ENCODE measurements at places on chromosomes 11 and 22.

DNA sequence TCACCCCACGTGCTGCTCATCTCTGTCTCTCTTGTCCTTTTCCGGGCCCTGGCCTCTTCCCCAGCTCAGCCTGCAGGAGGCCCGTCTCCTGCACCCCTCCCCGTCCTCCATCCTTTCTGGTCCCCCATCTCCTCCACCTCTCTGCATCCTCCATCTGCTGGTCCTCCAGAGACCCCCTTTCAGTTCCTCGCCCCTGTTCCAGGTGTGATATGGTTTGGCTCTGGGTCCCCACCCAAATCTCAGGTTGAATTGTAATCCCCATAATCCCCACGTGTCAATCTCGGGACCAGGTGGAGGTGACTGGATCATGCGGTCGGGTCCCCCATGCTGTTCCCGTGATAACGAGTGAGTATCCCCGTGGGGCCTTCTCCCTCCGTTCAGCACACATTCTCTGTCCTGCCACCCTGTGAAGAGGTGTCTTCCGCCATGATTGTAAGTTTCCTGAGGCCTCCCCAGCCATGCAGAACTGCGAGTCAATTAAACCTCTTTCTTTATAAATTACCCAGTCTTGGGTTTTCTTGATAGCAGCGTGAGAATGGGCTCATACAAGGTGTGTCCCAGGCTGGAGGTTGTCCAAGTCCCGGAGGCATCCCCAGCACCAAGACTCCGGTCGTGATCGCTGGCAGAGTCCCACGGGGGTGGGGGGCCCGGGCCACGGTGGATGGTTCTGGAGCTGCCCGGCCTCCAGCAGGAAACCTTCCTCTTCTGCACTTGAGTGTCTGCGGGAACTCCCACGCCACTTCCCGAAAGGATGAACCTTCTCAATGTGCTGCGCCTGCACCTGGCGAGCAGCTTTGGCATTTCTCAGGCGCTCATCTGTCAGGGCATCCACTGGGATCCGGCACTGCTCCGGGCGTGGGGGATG is 29.0 kb upstream of the TOLLIP start:
- DNase-seq: no peak

DNA sequence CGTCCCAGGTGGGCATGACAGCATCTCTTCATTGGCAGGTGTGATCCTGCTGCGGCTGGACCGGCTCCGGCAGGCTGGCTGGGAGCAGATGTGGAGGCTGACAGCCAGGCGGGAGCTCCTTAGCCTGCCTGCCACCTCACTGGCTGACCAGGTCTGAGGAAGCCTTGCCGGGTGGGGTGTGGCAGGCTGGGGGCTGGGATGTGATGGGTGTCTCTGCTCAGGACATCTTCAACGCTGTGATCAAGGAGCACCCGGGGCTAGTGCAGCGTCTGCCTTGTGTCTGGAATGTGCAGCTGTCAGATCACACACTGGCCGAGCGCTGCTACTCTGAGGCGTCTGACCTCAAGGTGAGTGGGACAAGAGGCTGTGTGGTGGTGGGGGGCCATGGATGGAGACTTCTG is 3.5 kb downstream of the LARGE2 start:
- no peak for DNase-seq

DNA sequence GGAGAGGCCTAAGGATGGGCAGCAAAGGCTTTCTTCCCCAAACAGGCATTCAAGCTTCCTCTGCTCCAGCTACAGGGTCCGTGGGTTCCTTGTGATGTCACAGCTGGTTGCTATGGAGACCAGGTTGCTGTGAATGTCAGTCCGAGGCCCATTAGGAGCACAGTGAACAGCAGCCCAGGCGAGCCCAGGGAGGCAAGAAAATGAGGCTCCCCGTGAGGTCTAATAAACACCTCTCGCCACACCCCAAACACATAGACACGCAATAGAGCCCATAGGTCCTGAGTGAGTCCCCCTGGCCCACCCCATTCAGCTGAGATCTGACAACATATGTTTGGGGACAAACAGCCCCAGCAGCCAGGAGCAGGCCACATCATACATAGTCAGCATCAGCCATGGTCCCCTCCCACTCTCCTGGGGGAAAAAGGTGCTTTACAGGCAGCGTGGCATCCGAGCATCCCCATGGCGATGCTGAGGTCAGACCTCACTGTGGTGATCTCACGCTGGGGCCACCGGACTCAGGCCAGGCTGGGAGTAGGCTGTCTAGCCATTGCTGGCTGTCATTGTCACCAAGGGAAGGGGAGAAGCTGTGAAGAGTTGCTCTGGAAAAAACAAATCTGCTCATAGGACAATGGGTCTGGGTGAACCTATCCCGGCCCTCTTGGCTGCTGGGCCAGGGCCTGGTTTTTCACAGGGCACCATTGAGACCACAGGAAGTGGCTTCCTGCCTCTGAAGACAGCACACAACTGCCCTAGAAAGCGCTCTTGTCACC is 23.1 kb upstream of the TP53I11 start:
- no peak for DNase-seq

- no peak for DNase-seq
These were observed 444 bp downstream of the CWF19L2 start for GRCh38 chr11:107457205-107457557.

DNA sequence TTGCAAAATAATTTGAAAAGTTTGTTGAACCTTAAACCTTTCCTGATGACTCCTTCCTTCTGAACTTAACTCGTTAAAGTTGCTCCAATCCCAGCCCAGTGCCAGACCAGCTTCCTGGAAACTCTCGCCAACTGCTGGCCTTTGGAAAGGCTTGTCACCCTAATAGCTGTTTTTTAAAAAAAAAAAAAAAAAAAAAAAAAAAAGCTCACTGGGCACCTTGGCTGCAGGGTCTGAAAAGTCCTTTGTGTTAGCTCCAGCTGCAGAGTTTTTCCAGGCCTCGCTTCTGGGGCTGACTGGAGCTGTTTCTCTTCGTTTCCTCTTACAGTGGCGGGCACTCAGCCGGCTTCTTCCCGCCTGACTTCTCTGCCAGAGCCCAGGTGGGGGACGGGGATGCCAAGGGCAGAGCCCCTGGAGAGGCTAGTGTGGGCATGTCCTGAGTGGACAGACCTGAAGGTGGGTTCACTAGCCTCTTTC is 25.1 kb downstream of the KCNQ1OT1 start:
- no peak for DNase-seq

DNA sequence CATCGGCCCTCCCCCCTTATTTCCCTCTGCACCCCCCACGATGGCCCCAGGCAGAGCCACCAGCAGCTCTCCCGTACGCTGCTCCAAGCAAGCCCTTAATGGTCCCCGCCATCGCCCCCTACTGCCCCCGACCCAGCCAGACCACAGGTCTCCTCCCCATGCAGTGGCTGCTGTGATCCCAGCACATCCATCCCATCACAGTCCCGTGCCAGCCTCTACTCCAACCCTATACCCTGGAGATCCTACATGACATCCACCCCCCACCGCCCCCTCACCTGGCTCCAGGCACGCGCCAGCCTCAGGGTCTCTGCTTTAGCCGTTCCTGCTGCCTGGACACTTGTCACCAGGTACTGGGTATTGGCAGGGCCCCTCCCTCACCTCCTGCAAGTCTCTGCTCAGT is 85.8 kb upstream of the RTL6 start:
- no peak for DNase-seq

DNA sequence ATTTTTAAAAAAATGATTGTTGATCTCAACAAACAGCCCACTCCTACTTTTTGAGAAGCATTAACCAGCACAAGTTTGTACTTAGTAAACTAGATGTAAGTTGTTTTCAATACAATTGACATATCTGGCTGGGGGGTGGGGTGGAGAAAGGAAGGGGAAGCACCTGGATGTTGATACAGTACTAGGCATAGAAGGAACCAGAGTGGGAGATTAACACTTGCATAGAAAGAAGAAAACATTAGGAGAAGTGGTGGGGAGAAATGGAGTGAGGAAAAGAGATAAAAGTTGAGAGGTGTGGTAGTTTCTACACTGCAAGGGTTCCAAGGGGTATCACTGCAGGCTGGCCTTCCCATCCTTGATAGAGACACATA is 10.6 kb upstream of the GAB2 start:
- DNase-seq: no peak

DNA sequence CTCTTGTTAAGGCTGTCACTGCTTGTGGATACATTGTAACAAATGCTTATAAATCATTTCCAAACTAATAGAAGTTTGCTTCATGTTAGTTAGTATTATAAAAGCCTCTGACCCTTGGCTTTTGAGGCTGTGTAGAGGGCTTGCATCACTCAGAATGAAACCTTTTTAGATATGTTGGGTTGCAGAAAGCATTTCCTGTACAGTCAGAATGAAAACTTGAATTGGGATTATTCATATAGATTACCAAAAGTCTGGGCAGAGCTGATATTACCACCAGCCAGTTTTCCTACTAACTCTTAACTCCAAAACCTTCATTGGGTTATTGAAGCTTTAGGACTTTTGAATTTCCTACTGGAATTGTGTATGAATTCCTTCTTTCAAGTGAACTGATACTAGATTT is 12.0 kb downstream of the KMT2A start:
- no peak for DNase-seq

DNA sequence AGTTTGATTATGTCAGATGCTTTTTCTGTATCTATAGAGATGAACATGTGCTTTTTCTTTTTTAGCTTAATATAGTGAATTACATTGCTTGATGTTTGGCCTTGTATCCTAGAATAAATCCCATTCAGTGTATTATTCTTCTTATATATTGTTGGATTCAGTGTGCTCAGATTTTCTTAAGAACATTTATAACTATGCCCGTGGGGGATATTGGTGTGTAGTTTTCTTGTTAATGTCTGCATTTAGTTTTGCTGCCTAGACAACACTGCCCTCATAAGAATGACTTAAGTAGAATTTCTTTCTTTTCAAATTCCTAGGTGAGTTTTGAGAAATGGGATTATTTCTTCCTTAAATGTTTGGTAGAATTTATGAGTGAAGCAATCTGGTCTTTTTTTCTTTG is 98.5 kb downstream of the TMEM135 start:
- DNase-seq: no peak

- DNase-seq: no peak
These were observed 51.7 kb downstream of the ZBTB16 start for GRCh38 chr11:114110952-114111947.

DNA sequence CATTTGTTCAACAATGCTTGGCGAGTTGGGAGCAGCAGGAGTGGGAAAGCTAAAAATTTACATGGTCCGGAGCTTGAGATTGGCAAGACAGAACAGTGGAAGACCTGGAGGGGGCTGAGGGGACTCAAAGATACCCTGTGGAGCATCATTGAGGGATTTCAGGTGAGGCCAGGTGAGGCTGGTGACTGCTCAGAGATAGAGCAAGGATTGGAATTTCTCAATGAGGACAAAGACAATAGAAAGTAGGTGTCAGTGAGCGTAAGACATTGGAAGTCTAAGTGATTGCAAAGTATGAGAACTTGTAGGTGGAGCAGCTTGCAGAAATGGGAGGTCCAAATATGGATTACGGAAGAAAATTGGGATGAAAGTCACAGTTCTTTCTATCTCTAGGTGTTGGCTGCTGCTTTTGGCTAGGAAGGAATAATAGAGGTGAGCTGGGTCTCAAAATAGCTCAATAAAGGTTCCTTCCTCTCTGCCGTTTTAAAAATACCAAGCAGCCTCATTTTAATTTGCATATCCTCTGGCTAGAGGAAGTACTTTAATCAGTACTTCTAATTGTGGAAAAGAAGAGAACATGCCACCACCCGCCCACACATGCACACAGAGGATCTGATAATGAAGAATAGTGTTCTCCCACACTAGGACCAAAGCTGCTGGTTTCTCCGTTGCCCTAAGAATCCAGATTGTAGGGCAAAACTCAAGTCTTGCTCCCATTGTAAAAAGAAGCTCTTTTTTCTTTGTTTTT is 41.8 kb upstream of the SORL1-AS1 start:
- no peak for DNase-seq

DNA sequence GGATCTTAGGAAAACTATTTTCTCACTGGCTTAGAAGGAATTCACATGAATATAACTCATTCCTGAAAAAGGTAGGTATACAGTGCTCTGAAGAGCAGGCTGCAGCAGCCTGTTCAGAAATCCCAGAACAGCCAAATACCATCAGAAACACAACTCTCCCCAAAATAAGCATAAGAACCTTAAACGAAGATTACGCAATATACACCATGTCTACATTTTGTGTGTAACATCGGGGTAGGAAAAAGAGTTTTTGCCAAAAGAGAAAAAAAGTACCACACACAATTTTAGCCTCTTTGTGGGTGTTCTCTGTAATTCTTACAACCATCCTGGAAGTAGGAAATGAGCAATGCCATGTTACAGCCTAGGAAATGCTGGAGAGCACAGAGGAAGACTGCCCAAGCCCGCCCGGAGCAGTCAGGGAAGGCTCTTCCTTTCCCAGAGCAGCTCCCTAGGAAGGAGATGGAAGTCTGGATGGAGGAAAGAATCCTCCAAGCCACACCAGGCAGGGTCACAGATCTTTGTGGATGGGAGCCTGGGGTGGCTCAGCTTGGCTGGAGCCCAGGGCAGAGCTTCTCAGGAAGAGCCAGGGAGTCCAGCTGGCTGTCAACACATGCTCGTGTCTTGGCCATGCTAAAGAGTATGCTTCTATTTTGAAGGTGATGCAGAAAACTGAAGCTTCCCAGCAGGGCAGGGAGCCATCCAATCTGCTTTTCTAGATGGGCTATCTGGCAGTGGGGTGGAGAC is 49.7 kb upstream of the ARFGAP3 start:
- DNase-seq: no peak

DNA sequence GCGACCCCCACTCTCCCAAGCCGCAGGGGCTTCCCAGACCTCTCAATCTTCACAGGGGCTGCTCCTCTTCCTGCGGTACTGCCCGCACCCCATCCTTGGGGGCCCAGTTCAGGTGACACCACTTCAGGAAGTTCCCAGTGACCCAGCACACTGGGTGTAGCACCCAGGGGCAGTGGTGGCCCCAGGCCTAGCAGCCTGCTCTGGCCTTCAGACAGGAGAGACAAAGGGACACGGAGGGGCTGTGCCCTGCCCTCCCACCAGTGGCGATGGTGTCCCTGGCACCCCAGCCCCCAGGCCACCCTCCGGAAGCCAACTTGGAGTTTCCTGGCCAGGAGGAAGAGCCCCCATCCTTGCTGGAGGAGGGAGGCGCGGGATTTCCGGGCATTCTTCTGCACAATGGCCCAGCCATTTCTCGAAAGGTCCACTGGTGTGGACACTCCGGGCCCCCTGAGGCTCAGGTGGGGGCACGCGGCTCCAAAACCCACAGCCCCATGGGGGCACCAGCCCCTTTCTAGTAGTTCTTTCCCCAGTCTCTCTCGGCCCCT is 978 bp upstream of the CLDN5 start:
- no peak for DNase-seq

DNA sequence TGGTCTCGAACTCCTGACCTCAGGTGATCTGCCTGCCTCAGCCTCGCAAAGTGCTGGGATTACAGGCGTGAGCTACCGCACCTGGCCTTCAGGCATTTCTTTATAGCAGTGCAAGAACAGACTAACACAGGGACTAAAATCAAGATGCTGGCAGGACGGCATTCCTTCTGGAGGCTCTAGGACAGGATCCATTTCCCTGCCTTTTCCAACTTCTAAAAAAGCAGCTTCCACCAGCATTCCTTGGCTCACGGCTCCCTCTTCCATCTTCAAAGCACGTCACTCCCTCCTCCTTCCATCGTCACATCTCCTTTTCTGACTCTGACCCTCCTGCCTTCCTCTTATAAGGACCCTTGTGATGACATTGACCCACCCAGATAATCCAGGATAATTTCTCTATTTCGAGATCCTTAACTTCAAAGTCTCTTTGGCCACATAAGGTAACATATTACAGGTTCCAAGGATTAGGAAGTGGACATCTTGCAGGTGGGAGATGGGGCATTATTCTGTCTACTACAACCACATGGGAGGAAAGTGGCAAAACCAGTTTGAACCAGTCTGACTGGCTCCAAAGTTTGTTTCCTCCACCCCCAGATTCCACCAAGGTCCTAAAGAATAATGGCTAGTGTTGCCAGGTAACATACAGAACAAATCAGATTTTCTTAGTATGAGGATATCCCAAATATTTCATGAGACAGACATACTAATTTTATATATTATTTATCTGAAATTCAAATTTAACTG is 172.5 kb downstream of the MN1 start:
- no peak for DNase-seq

Data from NCI-H460 (cell line).